ENCODE measurements at places on chromosomes 4 and X.

- no peak for DNase-seq
Measured at GRCh38 chr4:47612116-47613023, 127.3 kb downstream of the ATP10D start.

- DNase-seq, result peak; percentile 67
Measured at GRCh38 chr4:52911684-52912294, 49.7 kb downstream of the RASL11B start.

GRCh38 chr4:182807346-182807745 lies 109.8 kb downstream of the DCTD start:
- no peak for DNase-seq

- peak; percentile 42 for DNase-seq
Measured at GRCh38 chr4:113869743-113870375, 108.3 kb upstream of the CAMK2D start.

GRCh38 chr4:6991771-6992557 lies 51.2 kb upstream of the TADA2B start:
- peak; percentile 23 for DNase-seq

DNA sequence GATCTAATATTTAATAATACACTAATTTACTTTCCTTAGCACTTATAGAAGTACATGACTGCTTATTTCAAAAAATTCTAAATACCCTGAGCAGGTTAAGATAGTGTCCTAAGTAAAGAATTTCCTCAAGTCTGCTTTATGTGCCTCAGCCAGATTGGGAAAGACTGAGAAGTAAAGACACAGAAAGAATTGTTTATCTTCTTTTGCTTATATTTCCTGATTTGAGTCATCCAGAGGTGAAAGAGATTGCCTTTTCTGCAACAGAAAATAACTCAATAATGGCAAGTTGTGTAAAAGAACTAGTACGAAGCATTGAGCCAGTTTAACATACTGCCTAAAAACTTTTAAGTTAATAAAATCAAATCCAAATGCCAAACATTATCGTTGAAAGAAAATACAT lies 45.0 kb downstream of the NAF1 start:
- DNase-seq, result no peak

DNA sequence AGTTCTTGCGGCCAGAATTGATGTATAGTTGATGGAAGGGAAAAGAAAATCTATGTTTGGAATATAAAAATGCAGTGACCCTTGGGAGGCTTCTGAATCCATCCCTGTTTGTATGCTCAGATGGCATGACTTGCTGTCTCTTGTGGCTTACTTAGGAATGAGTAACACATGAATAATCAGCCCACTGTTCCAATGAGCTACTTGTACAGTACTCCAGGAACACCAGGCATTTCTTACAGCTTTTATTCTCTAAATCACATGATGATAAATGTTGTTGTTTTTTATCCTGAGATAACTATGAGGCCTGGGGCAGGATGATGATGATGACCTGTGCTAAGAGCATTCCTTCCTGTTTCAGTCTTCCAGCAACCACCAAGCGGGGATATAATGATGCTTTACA lies 18.9 kb downstream of the TMPRSS11E start:
- DNase-seq, result peak; percentile 75

GRCh38 chr4:188254211-188254610 lies 115.0 kb downstream of the TRIML1 start:
- DNase-seq, result no peak

- no peak for DNase-seq
Measured at GRCh38 chrX:136866337-136867095, 14.0 kb downstream of the RBMX start.

- no peak for DNase-seq
Measured at GRCh38 chrX:146435472-146435871, 374.1 kb upstream of the CXorf51B start.

GRCh38 chr4:11467931-11468330 lies 39.2 kb upstream of the HS3ST1 start:
- no peak for DNase-seq

DNA sequence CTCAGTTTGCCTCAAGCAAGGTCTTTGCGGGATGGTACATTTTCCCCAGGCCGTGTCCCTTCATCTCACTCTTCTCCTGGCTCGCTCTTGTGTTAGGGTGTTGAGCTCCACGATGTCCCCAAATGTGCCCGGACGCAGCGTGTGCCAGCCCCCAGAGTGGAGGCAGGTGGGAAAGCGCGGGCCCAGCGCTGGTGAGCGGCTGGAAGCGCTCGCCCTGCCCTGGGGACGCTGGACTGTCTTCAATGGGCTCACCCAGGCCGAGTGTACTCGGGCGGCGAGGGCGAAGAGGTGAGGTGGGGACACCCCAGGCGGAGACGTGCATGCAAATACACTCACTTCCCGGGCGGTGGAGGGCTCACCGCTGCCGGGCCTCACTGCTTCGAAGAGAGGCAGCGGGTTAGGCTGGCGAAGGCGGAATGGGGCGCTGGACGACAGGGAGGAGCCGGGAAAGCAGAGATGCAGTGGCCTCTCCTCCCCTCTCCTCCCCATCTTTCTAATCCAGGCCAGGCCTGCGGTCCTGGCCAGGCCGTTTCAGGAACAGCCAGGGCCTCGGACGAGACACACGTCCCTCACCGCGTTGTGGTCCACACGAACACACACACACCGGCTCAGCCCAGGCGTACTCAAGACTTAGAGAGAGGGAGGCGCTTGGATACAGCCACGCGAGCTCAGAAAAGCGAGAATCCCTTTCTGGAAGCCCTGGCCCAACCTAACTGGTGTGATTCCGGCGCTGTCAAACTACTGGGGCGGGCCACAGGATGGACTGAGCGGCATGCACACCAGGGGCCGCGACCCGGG lies 2.2 kb downstream of the NKX6-1 start:
- DNase-seq, result no peak

DNA sequence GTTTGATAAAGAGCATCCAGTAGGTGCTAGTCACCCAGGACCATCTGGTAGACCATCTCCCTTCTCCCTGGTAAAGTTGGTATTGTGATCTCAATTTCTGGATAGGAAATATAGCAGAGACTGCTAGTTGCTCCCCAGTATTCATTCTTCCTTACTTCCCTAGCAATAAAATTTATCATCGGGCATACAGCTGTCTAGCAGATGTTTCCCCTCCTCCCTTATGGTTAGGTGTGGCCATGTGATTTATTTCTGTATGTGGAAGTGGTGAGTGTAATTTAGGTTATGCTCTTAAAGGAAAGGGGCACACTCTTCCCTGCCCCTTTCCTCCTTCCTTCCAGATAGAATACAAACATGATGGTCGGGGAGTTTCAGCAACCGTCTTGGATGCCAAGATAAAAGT lies 12.3 kb upstream of the KCND1 start:
- no peak for DNase-seq

- no peak for DNase-seq
Measured at GRCh38 chr4:8008391-8008790, 68.7 kb upstream of the AFAP1 start.

DNA sequence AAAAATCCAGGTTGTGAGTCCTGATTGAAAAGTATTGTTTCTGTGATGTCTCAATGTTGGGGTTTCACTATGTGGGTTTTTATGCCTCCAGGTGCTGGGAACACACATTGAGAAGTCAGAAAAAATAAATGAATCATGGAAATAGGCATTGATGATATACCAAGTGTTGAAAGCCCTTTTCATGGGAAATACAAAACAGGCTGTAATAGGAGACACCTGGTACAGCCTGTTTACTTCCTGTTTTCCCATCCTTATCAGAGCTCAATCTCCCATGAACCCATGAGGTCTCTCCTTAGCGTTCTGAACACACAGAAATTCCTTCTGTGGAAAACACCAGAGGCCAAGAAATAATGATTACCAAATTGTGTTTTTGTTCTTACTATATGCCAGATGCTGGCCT lies 106.3 kb upstream of the BOD1L1 start:
- DNase-seq, result no peak

GRCh38 chr4:35591035-35591434 lies 653.3 kb downstream of the ARAP2 start:
- DNase-seq, result no peak

GRCh38 chr4:109908731-109909130 lies 4.0 kb upstream of the EGF start:
- DNase-seq, result no peak

DNA sequence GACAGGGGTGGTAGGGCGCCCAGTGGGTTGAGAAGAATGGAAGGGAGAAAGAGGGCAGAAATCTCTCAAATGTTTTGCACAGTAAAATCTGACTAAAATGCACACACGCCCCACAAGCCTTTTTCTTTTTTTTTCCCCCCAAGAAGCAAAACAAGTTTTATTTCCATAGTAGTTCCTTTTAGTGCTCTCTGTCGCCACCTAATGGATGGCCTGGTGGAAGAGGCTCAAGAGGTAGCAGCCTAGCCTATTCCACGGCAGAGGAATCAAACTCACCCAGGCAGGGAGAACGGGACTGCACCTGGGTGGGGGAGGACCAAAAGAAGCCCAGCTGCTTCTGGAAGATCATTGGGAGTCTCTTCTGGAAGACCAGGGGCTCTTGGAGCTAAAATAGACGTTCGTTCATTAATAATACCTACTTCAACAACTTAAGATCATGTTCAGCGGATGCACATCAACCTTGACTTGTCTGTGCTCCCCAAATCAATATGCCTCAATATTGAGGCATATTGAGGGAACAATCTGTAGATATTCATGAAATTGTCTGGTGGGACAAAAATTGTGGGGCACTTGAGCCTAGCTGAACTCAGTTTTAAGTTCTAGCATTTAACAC lies 31.6 kb upstream of the IRAK1 start:
- DNase-seq, result peak; percentile 62

GRCh38 chr4:48756689-48757220 lies 23.3 kb downstream of the FRYL start:
- DNase-seq, result no peak

DNA sequence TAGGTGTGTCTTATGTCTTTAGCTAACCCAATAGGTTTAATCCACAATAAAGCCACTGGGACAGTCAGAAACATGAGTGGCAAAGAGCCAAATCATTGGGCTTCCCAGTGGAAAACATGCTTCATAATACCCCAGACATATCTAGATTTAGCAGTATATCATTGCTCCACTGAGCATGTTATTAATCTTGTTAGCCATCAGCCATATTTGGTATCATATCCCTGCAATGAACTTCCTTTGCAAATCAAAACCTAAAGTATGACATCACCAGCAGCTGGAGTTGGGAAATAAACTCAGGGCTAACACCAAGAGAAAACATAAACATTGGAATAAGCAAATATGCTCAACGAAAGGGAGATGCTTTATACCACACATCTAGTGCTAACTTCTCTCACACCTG lies 280.8 kb upstream of the NOCT start:
- peak; percentile 3 for DNase-seq

DNA sequence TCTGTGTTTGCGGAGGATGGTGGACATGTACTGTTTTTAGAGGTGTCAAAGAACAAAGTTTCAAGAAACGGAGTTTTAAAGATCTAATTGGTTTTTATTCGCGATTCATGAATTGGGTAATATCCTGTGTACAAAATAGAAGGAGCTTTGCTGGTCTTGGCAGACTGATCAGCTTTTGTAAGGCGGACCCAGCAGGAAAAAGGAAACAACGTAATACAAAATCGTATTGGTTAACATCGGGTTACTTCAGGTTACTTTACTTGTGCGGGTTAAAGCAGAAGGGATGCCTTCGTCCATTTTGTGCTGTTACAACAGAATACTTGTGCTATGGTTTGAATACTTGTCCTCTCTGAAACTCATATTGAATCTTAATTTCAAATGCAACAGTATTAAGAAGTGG lies 11.4 kb upstream of the NYX start:
- no peak for DNase-seq

DNA sequence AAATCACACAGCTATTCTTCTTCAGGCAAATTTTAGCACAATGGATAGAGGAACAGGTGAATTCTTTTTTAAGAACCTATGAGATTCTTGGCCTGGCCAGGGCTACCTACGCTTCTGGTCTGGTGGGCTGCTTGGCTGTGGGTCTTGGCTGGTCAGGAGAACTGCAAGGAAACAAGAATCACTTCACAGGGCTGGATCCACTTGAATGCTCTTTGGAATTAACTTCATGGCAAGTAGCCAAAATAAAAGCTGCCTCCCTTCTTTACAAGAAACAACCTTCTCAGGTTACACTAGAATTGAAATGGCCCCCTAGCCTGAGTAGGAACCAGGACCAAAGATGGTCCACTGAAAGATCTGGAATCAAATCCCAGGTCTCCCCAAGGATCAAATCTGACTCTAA lies 519.1 kb downstream of the IQCM start:
- DNase-seq, result no peak

GRCh38 chrX:48090123-48090522 lies 18.7 kb upstream of the ZNF630 start:
- no peak for DNase-seq

DNA sequence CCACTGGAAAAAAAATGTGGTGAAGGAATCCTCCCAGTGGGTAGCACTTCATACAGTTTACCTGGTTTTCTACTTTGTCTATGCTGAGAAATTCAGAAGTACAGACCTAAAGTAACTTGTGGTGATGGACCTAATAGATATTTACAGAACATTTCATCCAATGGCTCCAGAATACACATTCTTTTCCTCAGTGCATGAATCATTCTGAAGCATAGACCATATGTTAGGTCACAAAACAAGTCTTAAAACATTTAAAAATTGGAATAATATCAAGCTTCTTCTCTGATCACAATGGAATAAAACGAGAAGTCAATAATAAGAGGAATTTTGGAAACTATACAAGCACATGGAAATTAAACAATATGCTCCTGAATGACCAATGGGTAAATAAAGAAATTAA lies 450.1 kb upstream of the INTU start:
- no peak for DNase-seq

- no peak for DNase-seq
Measured at GRCh38 chr4:109989618-109990017, 76.9 kb downstream of the EGF start.

DNA sequence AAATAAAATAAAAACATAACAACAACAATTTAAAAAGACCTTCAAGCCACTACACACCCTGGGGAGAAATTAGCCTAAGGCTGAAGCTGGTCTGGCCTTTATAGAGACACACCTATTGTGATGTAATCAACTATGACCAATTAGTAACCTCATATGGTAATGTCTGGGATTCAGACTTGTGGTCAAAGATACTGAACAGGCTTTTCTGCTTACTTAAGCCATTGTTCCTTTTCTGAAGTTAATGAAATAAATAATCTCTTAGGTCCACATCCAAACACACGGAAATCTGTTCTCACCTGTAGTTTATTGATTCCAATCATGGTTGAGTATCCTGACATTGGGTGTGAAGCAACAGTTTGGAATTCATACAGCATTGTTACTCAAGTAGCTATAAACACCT lies 152.5 kb downstream of the PLS3 start:
- DNase-seq, result no peak

GRCh38 chrX:153706799-153707198 lies 17.4 kb downstream of the BCAP31 start:
- no peak for DNase-seq

DNA sequence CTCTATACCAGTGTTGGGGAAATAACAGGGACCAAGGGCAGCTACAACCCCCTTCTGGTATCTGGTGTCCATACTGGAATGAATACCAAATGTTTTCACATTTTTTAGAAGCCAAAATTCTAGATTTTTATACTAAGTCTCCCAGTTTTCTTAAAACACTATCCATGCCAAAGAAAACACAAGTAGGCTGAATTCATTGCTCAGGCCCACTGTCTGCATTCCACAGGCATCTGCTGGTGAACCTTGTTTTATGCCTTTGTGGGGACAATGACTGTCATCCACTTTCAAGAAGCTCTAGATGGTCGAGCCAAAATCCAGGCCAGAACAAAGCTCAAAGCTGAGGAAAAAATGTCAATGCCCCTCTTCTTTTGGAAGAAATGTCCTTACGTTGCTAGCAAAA lies 213.4 kb upstream of the RASGEF1B start:
- DNase-seq, result no peak

GRCh38 chr4:59848457-59848856 lies 1351.7 kb upstream of the ADGRL3 start:
- no peak for DNase-seq

- no peak for DNase-seq
Measured at GRCh38 chr4:134756421-134756820, 554.8 kb upstream of the PABPC4L start.

All from RKO (cell line).